ENCODE measurements at places on chromosomes 2 and 18.
A peak's percentile ranks its signal among the peaks of the same experiment; 100 is the strongest.

- DNase-seq: no peak
- H3K4me1 ChIP-seq: no peaks in the 10 kb centered on the region
- no peak overlapping the region for H3K27ac ChIP-seq
- H3K4me3 ChIP-seq: no peak overlapping the region
- H3K36me3 ChIP-seq: no peaks in the 10 kb centered on the region
- H3K27me3 ChIP-seq: no peaks in the 10 kb centered on the region
Observed at GRCh38 chr2:226329180-226329579, 470.4 kb downstream of the IRS1 start.

GRCh38 chr2:27085673-27086089 lies 891 bp upstream of the KHK start:
- no peaks in the 10 kb centered on the region for H3K36me3 ChIP-seq
- peaks cover 55% of the 10 kb centered on the region for H3K4me1 ChIP-seq
- H3K27me3 ChIP-seq: no peaks in the 10 kb centered on the region
- H3K4me3 ChIP-seq: peak overlapping the region; percentile 70
- DNase-seq: peak; percentile 58

DNA sequence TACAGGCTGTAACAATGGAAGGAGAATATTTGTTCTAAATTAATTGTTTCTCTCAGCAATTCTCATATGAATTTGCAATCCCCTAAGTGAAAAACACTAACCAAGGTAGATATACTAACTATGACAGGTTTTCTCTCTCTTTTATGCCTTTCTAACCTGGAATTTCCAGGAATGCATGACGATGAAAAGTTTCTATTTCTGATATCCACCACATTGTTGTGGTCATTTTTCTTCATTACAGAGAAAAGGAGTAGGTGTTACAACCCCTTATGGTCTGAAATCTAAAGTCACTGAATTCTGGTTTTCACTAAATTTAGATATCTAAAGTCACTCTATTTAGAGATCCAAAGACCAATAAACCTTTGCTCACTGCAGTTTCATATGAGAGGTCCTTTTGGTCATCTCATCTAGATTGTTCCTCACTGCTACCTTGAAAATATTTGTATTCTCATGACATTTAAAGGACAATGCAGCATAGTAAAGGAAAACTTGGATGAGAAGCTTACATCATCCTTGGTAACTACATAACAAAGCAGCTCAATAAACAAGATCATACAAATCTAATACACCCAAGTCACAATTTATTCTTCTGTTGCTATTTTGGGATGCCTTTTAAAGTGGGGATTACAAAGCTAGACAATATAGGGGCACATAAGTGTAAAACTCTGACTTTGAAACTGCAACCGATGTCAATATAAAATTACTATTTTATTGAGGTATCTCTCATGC lies 85.8 kb downstream of the TCF4 start:
- DNase-seq: no peak
- no peaks in the 10 kb centered on the region for H3K4me1 ChIP-seq
- H3K36me3 ChIP-seq: no peaks in the 10 kb centered on the region

GRCh38 chr2:20065885-20066602 lies 14.6 kb upstream of the LAPTM4A start:
- H3K36me3 ChIP-seq: no peaks in the 10 kb centered on the region
- no peak overlapping the region for H3K27ac ChIP-seq
- H3K27me3 ChIP-seq: no peaks in the 10 kb centered on the region
- H3K4me3 ChIP-seq: no peak overlapping the region
- no peak for DNase-seq

GRCh38 chr2:71716697-71717624 lies 263.6 kb downstream of the DYSF start:
- no peak overlapping the region for H3K4me3 ChIP-seq
- H3K36me3 ChIP-seq: no peaks in the 10 kb centered on the region
- DNase-seq: no peak
- no peaks in the 10 kb centered on the region for H3K4me1 ChIP-seq
- no peaks in the 10 kb centered on the region for H3K27me3 ChIP-seq
- H3K27ac ChIP-seq: no peak overlapping the region

DNA sequence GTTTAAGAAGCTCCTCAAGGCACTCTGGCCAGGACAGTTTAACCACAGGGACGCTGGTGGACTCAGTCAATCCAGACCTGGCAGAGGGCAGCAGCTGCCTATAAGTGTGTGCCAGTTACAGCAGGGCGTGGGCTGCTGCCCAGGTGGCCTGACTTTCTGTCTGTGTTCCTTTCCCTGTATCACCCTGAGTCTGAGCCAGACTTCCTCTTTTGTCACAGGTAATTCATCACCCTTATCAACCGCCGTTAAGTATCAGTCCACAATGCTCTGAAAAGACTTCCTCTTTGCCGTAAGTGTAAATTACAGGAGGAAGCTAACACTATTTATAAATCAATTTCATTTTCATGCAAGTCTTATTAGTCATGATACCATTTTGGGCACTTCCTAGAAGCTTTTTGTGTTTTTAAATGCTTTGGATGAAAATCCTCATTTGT lies 7.0 kb downstream of the LPIN1 start:
- H3K4me3 ChIP-seq: peak overlapping the region; percentile 37
- no peaks in the 10 kb centered on the region for H3K36me3 ChIP-seq
- peak overlapping the region; percentile 80 for H3K27ac ChIP-seq
- peaks cover 71% of the 10 kb centered on the region for H3K4me1 ChIP-seq
- DNase-seq: no peak
